ENCODE measurements at places on chromosomes 5 and 9. TPM values are rescaled to one million over a fixed set of nuclear protein-coding genes. Genes with fewer than 3 reads are reported as not detected.

Gene GABRP
- 3.0 TPM for total RNA-seq

Gene TMC1
- 0.46 TPM for total RNA-seq

Gene MYOT
- 1.4 TPM for total RNA-seq

Gene C9orf153
- 0.63 TPM for total RNA-seq

Gene OCLN
- 82.9 TPM for total RNA-seq

Gene MYORG
- 7.8 TPM for total RNA-seq

Gene GAPT
- 1.6 TPM for total RNA-seq

Gene KCNMB1
- total RNA-seq = 0.55 TPM

Gene FBLL1
- total RNA-seq = not detected

Gene PROB1
- total RNA-seq = 0.34 TPM

Gene TRIM7
- total RNA-seq = 78.9 TPM

Gene AQP7
- 12.3 TPM for total RNA-seq

Gene GPR150
- total RNA-seq = 0.49 TPM

Gene LRRC26
- total RNA-seq = 4.1 TPM

Gene PCDHA9
- 0.06 TPM for total RNA-seq

Gene ORM2
- total RNA-seq = not detected

Gene PCDHGA10
- total RNA-seq = 6.8 TPM

Gene ZBTB5
- total RNA-seq = 16.1 TPM

Gene GPR151
- total RNA-seq = not detected

Gene HAVCR1
- not detected for total RNA-seq

Gene MARCOL
- not detected for total RNA-seq

Gene TIMD4
- not detected for total RNA-seq

Gene PLGRKT
- 6.1 TPM for total RNA-seq

Gene SLC22A4
- 0.27 TPM for total RNA-seq

Gene DDX4
- total RNA-seq = not detected

Gene SLC45A2
- total RNA-seq = 2.1 TPM

Gene ESM1
- not detected for total RNA-seq

Gene FAM219A
- total RNA-seq = 13.9 TPM

All from lower leg skin (tissue), 4 donors.